Activated T-cell treated with anti-CD3 and anti-CD28 coated beads for 24 hours (primary cell): ENCODE measurements at places on chromosomes 4 and X.
A peak's percentile ranks its signal among the peaks of the same experiment; 100 is the strongest.

DNA sequence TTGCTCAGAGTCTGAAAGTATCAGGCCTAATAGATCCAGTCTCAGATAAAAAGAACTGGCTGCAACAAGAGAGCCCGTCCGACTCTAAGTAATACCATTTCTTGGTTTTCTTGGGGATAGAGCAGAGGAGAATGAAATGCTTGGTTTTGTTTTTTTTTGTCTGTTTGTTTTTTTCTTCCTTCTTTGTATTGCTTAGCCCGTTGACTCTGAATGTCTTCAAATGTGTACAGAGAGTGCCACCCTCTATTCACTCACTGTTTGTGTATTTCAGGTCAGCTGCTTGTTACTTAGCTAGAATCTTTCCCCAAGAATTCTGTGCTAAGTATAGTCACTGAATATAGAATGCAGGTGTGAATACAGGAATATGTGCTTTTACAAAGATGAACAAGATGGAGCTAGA lies 5.7 kb upstream of the TMEM156 start:
- no peak for DNase-seq

DNA sequence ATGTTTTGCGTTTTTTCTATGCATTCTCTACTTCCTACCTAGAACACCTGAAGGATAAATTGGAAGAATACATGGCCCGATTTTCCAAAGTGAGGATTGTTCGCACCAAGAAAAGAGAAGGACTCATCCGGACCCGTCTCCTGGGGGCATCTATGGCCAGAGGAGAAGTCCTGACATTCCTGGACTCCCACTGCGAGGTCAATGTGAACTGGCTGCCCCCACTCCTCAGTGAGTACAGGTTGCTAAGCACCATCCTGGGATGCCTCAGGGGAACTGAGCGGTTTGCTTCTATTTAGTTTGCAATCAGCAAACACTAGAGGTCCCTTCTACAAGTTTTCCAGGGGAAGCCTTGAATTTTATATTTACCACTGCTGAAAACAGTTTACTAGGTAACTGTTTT lies 359.3 kb upstream of the GALNT7 start:
- DNase-seq = no peak

DNA sequence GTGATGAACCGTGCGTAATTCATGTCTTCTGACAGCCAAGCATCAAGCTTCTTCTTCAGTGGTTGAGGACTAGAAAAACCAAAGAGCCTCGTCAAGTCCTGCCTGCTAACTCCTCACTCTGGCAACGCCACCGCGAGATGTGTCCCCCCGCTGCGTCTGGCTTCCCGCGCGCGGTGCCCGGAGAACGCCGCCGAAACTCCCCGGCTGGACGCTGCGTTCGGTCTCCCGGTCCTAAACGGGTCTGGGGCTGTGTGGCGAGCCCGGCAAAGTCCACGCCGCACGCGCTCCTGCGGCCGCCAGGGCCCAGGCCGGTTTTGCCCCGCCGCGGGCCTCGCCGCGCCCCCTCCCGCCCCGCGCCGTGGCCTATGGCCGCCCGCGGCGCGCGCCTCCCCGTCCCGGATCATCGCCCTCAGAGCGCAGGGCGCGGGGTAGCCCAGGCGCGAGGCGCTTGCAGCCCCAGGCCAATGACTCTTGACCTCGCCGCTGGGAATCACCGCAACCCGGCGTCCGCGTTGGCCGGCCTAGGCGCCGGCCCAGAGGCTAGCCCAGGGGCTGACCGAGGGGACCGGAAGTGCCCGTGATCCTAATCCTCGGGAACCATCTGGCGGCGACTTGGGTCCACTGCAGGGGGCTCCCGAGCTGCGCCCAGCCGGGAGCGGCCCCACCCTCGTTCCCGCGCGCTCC lies at the start of gene AADAT:
TSS of gene AADAT (minus strand) at position 289 of the 684 bp plus-strand sequence. CDS start at position 23, 266 bp downstream.
- no peak for DNase-seq

DNA sequence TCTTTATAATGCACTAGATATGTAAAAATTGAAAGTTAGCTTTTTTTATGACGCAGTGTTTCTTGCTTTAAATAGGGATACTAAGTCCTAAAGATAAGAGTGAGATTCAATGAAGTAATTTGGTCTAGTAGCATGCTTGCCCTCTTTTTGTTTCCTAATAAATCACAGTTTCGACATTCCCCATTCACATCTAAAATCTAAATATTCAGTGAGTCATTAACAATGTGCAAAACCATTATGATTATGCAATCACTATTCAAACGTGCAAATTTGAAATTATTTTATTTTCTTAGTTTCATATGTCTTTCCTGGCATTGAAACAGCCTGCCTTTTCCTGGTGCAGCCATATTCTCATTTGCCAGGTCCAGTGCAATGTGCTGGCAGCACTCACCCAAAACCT lies 1350.5 kb upstream of the PABPC4L start:
- no peak for DNase-seq

- DNase-seq = no peak
Measured at GRCh38 chr4:3226467-3226866, 22.5 kb upstream of the MSANTD1 start.

DNA sequence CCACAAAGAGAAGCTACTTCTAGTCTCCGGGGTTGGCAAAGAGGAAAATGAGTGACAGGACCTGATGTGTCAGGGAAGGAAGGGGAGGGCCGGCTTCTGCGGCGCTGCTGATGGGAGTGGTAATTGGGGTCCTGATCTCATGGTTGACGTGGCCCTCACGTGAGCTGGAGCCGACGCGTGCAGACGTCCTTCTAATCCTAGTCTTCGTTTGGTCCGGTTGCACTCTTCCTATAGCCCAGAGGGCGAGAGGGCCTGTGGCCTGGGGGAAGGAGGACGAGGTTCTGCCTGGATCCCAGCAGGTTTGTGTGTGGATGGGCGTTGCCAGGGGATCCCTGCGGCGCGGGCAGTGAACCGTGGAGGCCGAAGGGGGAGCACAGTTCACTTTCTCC lies at the start of gene ARMCX1:
TSS of gene ARMCX1 (plus strand) at position 186 of the 389 bp plus-strand sequence. CDS start 2,384 bp downstream, outside the sequence.
- peak; percentile 11 for DNase-seq

- no peak for DNase-seq
Measured at GRCh38 chrX:11484290-11484689, 181.4 kb downstream of the ARHGAP6 start.
